ENCODE measurements at places on chromosomes 4 and X.

- no peak for DNase-seq
Measured at GRCh38 chr4:91113130-91113706, 986.0 kb downstream of the CCSER1 start.

- DNase-seq = no peak
Measured at GRCh38 chr4:992297-993110, 700 bp downstream of the SLC26A1 start.

GRCh38 chr4:180437601-180438000, 1805.6 kb upstream of the TENM3 start:
- DNase-seq = no peak

DNA sequence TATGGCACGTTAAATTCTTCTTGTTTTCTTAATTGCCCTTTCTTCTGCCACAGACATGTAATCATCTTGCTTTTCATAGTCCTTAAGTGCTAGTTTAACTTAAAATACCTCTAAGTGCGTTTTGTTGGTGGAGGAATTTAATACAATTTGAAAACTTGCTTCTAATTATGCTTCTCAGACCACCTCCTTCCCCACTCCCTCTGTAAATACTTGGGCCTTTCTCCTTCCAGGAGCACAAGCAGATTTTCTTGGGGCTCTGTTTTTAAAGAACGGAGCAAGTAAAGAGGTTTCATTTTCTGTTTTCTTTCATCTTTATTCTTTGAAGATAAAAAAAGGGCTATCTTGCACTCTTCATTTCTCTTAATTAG, 559 bp upstream of the PCDH18 start:
- DNase-seq = no peak

GRCh38 chrX:150036641-150037040, 98.3 kb upstream of the EOLA2 start:
- no peak for DNase-seq
